Sciatic nerve (tissue), 2 donors: ENCODE measurements at places on chromosomes 11 and 22. TPM values are rescaled to one million over a fixed set of nuclear protein-coding genes. Genes with fewer than 3 reads are reported as not detected.

The CDCA5 gene
- total RNA-seq, result 0.71 TPM

The DEUP1 gene
- total RNA-seq, result not detected

The PACSIN3 gene
- total RNA-seq, result 66.0 TPM

The IRF7 gene
- total RNA-seq, result 19.6 TPM

The PHLDB1 gene
- total RNA-seq, result 419 TPM

The IGF2 gene
- 473 TPM for total RNA-seq

The SLC22A6 gene
- total RNA-seq, result not detected

The TSPAN32 gene
- total RNA-seq, result 7.3 TPM

The DCUN1D5 gene
- 19.4 TPM for total RNA-seq

The RFPL2 gene
- total RNA-seq, result not detected

The VPS51 gene
- total RNA-seq, result 115 TPM
